ENCODE measurements at places on chromosomes 5 and 9. TPM values are rescaled to one million over a fixed set of nuclear protein-coding genes. Genes with fewer than 3 reads are reported as not detected.

The IRX2 gene
- not detected for total RNA-seq

The CDK5RAP2 gene
- total RNA-seq: 101 TPM

The ECSCR gene
- not detected for total RNA-seq

The SLC34A3 gene
- total RNA-seq: not detected

The ITK gene
- not detected for total RNA-seq

The EXOSC3 gene
- total RNA-seq: 103 TPM

The PCDHGA11 gene
- 3.4 TPM for total RNA-seq

The FBN2 gene
- total RNA-seq: not detected

The GPR150 gene
- not detected for total RNA-seq

The ADAMTS16 gene
- not detected for total RNA-seq

DNA sequence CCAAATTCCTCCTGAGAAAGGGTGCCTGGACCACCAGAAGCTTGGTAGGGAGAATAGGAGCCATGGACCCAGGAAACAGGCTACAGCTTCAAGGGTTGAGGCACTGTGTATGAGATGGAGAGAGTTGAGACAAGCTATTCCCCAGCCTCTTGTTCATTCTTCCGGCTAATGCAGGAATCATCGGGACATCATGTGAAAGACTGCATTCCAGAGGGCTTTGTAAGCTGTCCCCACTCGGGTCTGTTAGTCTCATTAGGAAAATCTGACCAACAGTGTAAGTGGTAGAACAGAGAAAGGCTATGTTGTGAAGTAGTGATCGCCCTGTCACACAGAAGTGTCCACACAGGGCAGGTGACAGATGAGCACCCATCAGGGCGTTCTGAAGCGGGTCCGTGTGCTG is 81.4 kb downstream of the GABBR2 start:
- DNase-seq: no peak

DNA sequence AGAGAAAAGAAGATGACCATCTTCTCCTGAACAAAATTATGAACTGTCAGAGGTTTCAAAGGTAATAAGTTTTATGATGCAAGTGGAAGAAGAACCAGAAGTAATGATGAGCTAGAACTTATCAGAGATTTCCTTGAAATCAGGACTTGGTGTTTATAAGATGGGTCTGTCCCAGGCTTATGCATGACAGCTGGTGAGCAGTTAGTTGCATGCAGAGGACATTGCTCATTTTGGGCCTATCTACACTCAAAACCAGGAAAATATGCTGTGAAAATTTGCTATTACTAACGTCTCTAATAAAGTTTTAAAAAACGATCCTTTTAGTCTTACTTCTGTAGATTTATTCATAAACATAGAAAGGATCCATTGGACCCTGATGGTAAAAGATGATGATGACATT is 6.6 kb upstream of the STC2 start:
- no peak for DNase-seq

DNA sequence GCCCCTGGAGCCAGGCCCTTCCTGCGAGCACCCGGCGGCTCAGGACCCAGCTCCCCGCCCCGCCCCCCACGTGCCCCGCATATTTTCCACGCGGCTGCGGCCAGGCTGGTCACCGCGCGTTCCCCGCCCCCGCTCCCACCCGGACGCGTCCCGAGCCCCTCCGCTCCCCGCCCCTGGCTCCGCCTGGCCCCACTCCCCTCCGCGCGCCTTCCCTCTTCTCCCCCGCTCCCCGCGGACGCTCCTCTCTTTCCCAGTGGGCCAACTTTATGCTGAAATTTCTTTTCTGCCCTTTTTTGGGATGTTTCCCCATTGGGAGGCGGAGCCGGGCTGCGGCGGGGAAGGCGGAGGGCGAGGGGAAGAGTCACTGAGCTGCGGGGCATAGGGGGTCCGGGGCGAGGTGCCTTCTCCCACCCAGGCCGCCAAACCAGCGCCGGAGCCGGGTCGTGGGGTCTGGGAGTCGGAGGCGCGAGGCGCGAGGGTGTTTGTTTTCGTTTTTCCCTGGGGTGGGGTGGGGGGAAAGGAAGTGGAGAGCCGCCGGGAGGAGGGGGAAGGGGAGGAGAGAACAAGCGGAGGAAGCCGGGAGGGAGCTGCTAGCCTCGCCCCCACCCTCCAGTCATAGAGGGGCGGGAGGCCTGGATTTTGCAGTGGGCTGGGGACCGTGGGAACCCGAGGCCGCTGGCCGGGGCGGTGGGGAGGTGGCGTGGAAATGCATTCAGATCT is 1.0 kb upstream of the TPM2 start:
- no peak for DNase-seq

DNA sequence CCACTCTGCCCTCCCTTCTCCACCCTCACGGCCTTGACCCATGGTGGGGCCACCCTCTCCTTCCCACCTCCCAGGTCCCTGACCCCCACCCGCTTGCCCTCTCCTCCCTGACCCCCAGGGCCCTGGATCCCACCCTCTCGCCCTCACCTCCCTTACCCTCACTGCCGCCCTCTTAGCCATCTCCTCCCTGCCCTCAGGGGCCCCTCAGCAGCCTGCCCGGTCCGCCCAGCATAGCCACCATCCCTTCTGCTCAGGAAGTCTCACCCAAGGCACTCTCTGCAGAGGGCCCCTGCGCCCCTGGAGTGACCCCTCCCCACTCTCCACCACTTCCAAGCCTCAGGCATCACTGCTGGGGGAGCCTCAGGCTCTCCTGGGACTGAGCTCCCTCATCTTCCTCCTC is 66.3 kb downstream of the MRPL36 start:
- no peak for DNase-seq

GRCh38 chr5:63726496-63726895 is 235.7 kb downstream of the HTR1A start:
- no peak for DNase-seq

- no peak for DNase-seq
Measured at GRCh38 chr9:112065806-112066606, 109.1 kb downstream of the SUSD1 start.

- no peak for DNase-seq
Measured at GRCh38 chr5:151051931-151052608, 28.8 kb downstream of the TNIP1 start.

DNA sequence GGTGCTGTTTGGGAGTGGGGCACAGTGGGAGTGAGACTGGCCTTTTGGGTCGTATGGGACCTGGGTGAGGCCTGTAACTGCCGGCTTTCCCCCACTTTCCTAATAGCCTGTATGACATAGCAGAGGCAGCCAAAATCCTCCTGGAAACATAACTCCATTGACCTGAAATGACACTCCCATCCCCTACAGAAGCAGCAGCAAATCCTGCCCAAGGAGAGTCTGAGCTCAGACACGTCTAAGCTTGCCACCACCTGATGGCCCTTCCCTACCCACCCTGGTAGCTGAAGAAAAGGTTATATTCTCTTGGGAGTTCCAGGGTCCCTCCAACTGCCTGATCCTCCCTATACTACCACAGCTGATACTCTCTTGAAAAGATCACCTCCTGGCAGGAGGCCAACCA is 179.8 kb upstream of the ARRDC3 start:
- no peak for DNase-seq

DNA sequence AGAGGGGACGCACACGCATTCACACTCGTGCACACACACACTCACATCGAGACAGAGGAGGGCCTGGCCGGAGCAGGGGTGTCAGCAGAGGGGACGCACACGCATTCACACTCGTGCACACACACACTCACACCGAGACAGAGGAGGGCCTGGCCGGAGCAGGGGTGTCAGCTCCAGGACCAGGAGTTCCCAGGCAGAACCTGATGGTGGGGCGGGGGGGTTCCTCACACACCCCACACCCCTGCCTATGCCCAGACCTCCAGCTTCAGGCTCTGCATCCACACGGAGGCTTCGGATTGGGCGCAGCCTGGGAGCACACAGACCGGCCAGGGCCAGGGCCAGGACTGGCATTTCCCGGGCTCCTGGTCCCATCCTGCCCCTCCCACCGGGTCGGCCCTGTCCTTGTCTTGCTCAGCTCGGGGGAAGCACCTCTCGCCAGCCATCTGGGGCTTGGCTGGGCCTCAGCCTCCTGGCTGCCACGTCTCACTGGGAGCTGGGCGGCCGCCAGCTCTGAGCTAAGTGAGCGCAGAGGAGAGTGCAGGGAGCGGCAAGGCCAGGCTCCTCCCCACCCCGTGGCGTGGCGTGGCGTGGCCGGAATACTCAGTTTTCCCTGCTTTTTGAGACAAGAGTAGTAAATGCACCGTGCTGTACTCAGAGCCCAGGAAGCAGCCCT is 31.3 kb downstream of the ADAMTS2 start:
- no peak for DNase-seq

DNA sequence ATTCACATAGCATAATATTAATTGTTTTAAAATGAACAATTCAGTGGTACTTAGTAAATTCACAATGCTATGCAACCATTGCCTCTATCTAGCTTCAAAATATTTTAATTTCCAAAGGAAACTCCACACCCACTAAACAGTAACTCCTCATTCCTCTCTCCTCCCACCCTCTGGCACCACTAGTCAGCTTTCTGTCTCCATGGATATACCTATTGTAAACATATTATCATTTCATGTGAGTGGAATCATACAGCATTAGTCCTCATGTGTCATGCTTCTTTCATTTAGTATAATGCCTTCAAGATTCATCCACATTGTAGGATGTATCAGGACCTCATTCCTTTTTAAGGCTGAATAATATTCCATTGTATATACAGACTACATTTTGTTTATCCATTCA is 48.6 kb downstream of the PHF2 start:
- no peak for DNase-seq

GRCh38 chr5:78899922-78900362 is 85.2 kb downstream of the ARSB start:
- peak; percentile 32 for DNase-seq

GRCh38 chr5:121630402-121630801 is 221.3 kb upstream of the FTMT start:
- DNase-seq: no peak

- DNase-seq: no peak
Measured at GRCh38 chr5:119878712-119879111, 249.4 kb downstream of the FAM170A start.

GRCh38 chr5:98301547-98301946 is 471.9 kb upstream of the RGMB start:
- DNase-seq: no peak

DNA sequence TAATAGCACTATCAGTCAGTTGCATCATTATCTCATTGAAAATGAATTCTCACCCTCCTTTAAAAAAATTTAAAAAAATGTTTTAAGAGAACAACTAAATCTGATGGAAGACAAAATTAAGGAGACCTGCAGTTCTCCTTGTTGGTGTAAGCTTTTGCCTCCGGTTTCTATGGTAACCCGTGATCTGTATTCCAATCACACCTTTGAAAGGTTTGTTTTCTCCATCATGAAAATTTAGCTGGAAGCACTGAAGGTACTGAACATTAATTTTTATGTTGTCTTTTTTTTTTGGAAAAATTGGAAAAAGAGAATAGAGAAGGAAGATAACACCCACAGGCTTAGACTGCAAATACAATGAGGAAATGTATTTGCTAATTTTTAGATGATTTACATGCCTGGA is 2.5 kb upstream of the BASP1 start:
- DNase-seq: no peak

GRCh38 chr9:38177680-38178079 is 108.7 kb upstream of the SHB start:
- no peak for DNase-seq

GRCh38 chr5:77218263-77218662 is 7.8 kb downstream of the PDE8B start:
- peak; percentile 3 for DNase-seq

DNA sequence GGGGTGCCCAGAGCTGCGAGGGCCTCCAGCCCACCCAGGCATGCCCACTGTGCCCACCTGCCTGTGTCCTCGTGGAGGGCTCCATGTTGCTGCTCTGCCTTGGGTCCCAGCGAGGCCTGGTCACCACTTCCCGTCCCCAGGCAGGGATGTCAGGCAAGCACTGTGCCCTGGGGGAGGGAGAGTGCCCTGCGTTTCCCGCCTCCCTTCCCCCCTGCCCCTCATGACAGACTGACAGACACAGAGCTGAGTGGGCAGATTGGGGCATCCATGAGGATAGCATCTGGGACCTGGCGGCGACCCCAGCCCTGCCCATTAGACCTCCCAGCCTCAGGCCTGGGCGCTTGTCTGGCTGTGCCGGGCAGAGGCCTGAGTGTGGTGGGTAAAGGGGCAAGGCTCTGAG is 56.9 kb downstream of the KCNT1 start:
- no peak for DNase-seq
